ENCODE measurements at places on chromosomes 11 and 22. TPM values are rescaled to one million over a fixed set of nuclear protein-coding genes. Genes with fewer than 3 reads are reported as not detected.

GRCh38 chr11:73425108-73425507 lies 48.9 kb downstream of the RELT start:
- DNase-seq = no peak

DNA sequence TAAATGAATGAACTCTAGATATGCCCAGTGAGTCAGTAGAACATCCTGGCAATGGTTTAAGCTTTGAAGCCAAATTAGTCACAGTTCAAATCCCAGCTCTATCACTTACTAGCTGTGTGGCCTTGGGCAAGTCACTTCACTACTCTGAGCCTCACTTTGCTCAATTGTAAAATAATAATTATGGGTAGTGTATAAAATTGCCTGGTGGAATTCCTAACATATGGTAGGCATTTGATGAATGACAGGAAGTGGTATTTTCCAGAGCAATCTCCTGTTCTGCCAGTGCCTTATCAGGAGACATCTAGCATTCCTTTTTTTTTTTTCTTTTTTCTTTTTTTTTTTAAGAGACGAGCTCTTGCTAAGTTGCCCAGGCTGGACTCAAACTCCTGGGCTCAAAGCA lies 13.0 kb downstream of the SCN4B start:
- DNase-seq = peak; percentile 12

GRCh38 chr11:42576318-42576717 lies 735.5 kb upstream of the API5 start:
- DNase-seq = no peak

DNA sequence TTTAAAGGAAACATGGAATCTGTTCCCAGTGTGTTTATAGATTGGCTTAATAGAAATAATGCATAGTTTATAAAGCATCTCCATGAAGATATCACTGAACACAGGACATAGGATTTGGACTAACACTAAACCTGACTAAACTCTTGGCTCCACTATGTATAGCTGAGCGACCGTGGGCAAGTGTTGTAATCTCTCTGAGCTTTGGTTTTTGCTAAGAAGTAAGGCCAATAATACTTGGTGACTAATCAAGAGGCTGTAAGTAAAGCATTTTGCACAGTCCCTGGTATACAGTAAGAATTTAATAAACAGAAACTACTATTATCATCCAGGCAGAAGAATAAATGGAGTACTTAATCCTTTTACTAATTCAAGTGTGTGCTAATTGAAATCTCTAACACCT lies 125.5 kb upstream of the MTMR2 start:
- no peak for DNase-seq

GRCh38 chr11:45616802-45617549 lies 48.4 kb downstream of the CHST1 start:
- DNase-seq = no peak

DNA sequence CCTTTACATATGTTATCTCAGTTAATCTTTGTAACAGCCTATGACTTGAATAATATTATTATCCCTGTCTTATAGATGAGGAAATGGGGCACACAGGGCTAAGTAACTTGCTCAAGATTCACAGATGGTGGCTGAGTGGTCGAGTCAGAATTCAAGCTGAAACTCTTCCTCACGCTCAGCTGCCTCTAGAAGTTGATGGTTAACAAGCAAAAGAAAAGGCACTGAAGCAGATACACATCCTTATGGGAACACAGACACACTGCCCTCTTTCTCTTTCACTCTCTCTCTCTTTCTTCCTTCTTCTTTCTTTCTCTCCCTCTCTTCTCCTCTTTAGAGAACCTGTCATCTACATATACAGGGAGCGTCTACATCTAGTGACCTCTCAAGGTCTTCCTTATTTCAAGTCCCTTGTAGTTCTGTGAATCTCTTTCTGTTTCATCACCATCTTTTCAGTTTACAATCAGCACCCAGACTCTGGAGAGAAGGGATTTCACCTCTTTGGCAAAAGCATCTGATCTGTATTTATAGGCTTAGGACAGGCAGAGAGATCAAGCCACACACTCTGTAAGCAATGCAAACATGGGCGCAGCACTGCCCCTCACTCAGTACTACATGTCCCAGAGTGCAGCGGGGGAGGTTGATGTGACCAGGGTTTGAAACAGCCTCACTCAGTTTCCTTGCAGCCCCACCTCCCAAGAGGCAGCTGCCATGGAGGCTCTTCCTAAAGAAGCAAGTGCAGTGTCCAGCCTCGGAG lies 75.7 kb downstream of the GRAMD1B start:
- no peak for DNase-seq

Gene ANO9
- 10.7 TPM for total RNA-seq

GRCh38 chr11:43853781-43854180 lies 26.9 kb upstream of the ALKBH3 start:
- DNase-seq = peak; percentile 20

DNA sequence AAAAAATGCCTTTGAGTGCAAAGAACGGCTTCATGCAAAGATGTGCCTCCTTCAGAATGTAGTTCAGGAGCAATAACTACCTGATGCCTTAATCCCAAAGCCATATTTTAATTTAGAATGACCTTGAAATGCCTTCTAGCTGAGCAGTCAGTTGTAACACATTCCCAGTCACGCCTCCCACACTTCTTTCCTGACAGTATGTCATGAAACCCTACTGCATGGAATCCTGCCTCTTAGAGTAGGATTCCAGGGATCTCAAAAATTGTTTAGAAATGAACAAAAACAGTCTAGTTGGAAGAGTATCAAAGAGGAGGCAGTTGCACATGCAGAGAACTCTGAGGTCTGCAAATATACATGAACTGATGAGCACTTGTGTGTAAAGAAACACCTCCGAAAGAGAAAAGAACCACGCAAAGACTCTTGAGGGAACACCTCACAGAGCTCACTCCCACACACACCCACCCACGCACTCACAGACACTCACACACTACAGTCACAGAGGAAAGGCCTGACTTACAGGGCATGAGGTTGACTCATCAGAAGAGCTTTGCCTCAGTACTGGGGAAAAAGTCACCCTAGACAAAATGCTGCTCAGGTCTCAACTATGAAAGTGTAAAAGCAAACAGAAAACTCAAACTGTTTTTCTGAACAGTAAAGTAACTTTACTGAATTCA lies 77.4 kb downstream of the GGTLC2 start:
- DNase-seq = peak; percentile 11

Gene KRTAP5-8
- total RNA-seq = not detected

All from dermis blood vessel endothelial cell (primary cell).